Right ventricle myocardium superior (tissue), 1 donor: ENCODE measurements at places on chromosomes 1 and 21. TPM values are rescaled to one million over a fixed set of nuclear protein-coding genes. Genes with fewer than 3 reads are reported as not detected.

The KDM1A gene
- 29.8 TPM for total RNA-seq

The C1QC gene
- total RNA-seq = 110 TPM

GRCh38 chr1:222555992-222556615 is 8.2 kb upstream of the HHIPL2 start:
- DNase-seq = no peak

DNA sequence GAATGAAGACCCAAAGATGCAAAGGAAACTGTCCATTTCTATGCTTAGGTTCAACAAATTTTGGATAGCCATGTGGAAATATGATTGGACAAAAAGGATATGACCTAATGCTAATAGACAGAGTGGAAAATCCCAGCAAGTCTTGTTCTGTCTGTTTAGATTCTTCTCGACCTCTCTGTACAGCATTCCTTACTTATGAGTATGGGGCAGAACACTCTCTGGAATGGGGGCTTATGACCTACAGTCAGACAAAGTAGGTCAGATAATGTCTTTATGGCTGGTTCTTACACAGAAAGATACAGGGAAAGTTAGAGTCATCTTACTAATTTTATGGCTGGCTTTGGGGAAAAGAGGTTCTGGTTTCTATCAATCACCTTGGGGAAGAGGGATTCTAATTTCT is 2.8 kb downstream of the GCSAML start:
- no peak for DNase-seq

- no peak for DNase-seq
These were observed 28.5 kb downstream of the TNN start for GRCh38 chr1:175095978-175096607.

GRCh38 chr1:17053086-17053684 is 647 bp downstream of the SDHB start:
- no peak for DNase-seq
